ENCODE measurements at places on chromosomes 3 and 15. TPM values are rescaled to one million over a fixed set of nuclear protein-coding genes. Genes with fewer than 3 reads are reported as not detected.

The NANOGP8 gene
- total RNA-seq = not detected

The INAFM2 gene
- total RNA-seq = 5.3 TPM

The PPP2R3A gene
- 3.6 TPM for total RNA-seq

The CYP11A1 gene
- total RNA-seq = not detected

The TSC22D2 gene
- 14.3 TPM for total RNA-seq

The SLC6A11 gene
- total RNA-seq = 0.11 TPM

The HTR3E gene
- not detected for total RNA-seq

The TF gene
- total RNA-seq = 0.60 TPM

Measured in A549 treated with ZK216348 at 1 μM for 4 hours (cell line).